ENCODE measurements at places on chromosomes 12 and 14.

DNA sequence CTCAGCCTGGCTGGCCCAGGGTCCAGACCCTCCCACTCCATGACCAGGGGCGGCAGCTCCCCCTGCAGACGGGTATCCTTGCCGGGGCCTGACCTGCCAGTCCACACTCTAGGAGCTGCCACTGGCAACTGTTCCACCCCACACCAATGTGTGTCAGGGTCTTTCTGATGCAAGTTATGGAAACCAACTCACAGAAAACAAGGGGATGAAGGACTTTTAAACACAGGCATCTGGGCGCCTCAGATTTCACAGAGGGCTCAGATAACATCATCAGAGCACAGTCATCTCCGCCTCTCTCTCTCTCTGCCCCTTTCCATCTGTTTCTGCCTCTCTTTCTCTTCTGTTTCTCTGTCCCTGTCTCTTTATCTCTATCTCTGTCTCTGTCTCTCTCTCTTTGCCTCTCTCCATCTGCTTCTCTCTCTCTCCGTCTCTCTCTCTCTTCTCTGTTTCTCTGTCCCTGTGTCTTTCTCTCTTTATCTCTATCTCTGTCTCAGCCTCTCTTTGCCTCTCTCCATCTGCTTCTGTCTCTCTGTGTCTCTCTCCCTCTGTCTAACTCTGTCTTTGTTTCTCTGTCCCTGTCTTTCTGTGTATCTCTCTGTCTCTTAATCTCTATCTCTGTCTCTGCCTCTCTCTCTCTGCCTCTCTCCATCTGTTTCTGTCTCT lies 67.4 kb upstream of the FBRSL1 start:
- DNase-seq: no peak

DNA sequence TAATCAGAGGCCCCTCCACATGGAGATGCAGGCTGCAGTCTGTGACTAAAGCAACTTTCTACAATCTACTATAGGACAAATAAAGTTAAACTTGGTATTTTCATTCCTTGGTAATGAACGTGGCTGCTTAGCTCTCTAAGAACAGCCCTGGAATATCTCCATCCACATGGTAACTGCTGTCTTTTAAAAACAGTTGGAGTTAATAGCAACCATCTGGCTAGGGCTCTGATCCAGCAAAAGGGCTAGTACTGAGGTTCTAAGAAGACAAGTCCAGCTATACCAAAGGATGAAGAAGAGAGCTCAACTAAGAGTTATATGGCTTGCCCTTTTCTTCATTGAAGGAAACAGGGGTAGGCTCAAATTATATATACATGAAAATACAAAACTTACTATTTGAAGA lies 920.1 kb downstream of the FLRT2 start:
- DNase-seq: no peak

DNA sequence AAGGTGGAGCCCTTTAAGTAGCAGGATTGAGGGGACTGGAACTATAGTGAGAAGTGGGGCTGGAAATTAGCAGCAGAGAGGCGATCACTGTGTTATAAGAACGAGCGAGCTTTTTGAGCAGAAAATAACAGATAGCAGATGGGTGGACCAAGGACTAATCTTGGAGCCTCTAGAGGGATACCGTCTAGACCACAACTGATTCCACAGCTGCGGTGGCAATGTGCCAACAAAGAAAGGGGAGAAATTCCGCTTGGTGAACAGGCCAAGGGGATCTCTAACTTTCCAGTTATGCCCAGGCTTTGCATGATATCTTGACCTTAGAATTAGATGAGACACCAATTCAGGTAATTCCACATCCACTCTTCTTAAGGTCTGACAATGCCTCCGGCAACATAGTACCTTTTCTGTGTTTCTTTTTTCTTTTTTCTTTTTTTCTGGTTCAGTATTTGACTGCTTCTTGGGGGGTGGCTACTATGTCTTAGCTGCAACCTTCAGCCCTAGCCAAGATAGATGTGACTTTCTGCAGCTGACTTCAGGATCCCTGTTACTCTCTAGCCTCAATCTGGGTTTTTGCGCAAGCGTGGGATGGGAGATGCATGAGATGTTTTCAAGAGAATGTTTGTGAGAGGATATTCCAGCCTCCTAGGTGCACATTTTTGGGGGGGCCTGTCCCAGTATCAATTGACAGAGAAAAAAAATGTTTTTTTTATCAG lies 143.4 kb upstream of the CPSF6 start:
- no peak for DNase-seq

DNA sequence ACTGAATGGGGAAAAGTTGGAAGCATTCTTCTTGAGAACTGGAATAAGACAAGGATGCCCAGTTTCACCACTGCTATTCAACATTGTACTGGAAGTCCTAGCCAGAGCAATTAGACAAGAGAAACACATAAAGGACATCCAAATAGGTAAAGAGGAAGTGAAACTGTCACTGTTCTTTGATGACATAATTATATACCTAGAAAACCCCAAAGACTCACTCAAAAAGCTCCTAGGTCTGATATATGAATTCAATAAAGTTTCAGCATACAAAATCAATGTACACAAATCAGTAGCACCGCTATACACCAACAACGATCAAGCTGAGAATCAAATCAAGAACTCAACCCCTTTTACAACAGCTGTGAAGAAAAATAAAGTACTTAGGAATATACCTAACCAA lies 157.3 kb upstream of the DDHD1 start:
- DNase-seq: no peak
